ENCODE measurements at places on chromosomes 7 and 10. TPM values are rescaled to one million over a fixed set of nuclear protein-coding genes. Genes with fewer than 3 reads are reported as not detected.

DNA sequence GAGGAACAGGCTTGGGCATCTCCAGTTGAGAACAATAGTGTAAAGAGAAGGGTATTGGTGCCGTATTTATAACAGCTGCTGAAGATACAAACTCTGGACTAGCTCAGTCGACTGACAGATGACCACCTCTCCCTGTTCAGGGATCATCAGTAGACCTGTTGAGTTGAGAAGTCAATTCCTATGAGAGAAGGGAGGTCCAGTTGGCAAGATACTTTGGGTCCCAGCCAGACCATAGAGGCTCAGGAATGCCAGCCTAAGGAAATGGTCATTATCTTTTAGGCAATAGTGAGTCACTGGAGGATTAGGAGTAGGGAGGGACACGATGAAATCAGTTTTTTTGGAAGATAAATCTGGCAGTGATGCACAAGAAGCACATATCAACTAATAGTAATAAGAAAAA lies 202.9 kb downstream of the TRIL start:
- H3K27ac ChIP-seq, result no peak overlapping the region
- DNase-seq, result peak; percentile 68
- H3K27me3 ChIP-seq, result no peaks in the 10 kb centered on the region

DNA sequence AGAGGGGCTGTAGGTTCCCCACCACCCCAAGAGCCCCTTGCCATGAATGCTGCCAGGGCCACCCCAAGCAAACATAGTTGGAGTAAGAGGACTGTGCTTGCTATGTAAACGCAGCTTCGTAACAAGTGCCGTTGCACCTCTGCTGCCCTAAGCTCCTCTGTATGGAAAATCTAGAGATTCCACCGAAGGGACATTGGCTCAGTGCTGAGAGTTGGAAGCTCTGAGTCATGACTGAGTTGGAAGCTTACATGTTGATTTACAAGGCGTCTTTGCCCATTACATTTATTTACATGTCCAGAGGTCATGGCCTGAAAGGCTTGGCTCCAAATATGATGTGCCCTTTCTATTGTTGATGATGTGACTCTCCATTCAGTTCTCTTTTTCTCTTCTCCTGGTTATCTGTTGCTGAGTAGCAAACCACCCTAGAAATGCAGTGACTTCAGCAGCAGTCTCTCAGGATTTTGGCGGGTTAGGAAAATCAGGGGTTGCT lies 233.1 kb upstream of the TCF7L2 start:
- no peak overlapping the region for H3K27ac ChIP-seq
- peak; percentile 49 for DNase-seq
- peaks cover 2% of the 10 kb centered on the region for H3K4me1 ChIP-seq
- no peak overlapping the region for H3K4me3 ChIP-seq

DNA sequence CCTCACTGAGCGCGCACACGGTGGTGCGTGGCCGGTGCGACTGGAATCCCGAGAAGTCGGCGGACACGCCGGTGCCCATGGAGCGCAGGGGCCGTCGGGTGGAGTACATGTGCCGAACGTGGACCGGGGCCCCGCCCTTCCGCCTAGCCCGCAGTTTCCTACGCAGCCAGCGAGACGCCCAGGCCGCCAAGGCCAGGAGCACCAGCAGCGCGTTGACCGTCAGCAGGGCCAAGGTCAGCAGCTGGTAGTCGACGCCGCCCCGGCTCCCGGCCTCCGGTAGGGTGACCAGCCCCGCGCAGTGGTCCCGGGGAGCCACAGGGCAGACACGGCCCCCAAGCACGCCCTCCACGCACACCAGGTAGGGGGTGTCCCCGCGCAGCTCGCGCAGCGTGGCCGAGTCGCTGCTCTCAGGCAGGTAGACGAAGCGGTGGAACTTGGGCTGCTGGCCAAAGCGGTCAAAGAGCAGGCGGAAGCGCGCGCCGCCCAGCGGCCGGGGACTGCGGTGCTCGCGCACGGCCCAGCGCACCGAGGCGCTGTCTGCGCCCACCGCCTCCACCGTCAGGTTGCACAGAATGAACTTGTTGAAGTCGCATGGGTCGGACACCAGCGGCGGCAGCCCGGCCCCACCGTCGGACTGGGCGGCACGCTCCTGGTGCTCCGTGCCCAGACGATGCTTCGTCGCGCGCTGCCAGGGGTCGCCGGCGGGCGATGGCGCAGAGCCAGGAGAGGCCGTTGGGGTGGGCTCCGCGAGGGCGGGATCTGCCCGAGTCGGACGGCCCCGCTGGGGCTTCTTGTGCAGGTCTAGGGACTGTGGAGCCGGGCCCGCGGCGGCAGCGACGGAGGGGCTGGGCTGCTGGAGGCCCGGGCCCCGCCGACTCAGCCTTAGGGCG lies 2.2 kb downstream of the TRIL start:
- DNase-seq, result peak; percentile 73
- H3K4me3 ChIP-seq, result peak overlapping the region; percentile 54
- H3K36me3 ChIP-seq, result no peaks in the 10 kb centered on the region

- H3K27me3 ChIP-seq, result peaks cover 11% of the 10 kb centered on the region
- H3K36me3 ChIP-seq, result no peaks in the 10 kb centered on the region
- peak within 1 kb of the TSS; percentile 66 for H3K4me3 ChIP-seq
- DNase-seq, result peak; percentile 75
- H3K27ac ChIP-seq, result no peak within 1 kb of the TSS
Measured at GRCh38 chr10:132942101-132943057, at the start of gene CFAP46. TSS of gene CFAP46 (minus strand) at chr10:132942570. CDS start at chr10:132942484, 86 bp downstream.

The NANOS1 gene
- 2.5 TPM for polyA plus RNA-seq

The RELN gene
- 19.2 TPM for polyA plus RNA-seq
